Thoracic aorta (tissue), 2 donors: ENCODE measurements at places on chromosomes 5 and 9.

GRCh38 chr5:122312591-122313406, 762 bp downstream of the SNCAIP start:
- peak overlapping the region; percentile 59 for H3K27ac ChIP-seq
- no peaks in the 10 kb centered on the region for H3K36me3 ChIP-seq
- no peaks in the 10 kb centered on the region for H3K27me3 ChIP-seq
- no peak for DNase-seq

DNA sequence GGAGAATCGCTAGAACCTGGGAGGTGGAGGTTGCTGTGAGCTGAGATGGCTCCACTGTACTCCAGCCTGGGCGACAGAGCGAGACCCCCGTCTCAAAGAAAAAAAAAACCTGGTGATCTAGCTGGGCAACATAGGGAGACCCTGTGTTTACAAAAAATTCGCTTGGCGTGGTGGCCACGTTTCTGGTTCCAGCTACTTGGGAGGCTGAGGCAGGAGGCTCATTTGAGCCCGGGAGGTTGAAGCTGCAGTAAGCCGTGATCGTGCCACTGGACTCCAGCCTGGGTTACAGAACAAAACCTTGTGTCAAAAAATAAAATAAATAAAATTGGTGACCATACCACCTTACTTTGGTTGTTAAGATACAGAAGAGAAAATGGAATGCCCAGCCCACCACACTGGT, 1.8 kb upstream of the HNRNPAB start:
- H3K27me3 ChIP-seq, result no peaks in the 10 kb centered on the region
- H3K4me3 ChIP-seq, result no peak overlapping the region
- peaks cover 10% of the 10 kb centered on the region for H3K4me1 ChIP-seq
- no peaks in the 10 kb centered on the region for H3K36me3 ChIP-seq
- no peak overlapping the region for H3K27ac ChIP-seq
- DNase-seq, result no peak

DNA sequence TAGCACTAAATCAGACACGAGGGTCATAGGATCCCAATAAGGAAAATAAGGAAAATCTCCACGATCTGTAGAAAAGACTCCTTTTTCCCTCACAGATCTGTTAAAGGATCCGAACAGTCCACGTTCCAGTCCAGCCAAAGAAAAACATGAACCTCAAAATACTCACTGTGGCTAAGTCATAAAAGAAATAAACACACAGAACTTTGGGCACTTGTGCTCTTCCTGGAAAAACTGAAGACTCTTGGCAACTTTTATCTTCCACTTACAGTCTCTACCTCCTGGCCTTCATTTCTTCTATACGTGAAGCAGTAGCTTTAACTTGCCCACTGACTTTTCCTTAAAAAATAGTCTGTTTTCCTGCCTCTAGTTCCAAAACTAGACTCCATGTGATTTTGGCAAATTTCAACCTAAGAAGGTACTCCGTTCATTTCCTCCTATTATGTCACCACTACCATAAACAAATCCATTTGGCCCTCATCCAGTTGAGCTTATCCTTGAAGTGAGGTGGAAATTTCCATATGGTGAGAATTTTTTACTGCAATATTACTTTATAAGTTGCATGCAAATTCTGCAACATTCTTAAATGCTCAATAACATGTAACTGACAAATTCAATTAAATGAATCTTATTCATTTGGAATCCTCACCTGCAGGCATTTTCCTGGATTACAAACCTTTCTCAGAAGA, 5.3 kb upstream of the LHFPL2 start:
- H3K4me3 ChIP-seq, result no peak overlapping the region
- peak overlapping the region; percentile 56 for H3K27ac ChIP-seq
- no peaks in the 10 kb centered on the region for H3K27me3 ChIP-seq
- no peak for DNase-seq
- H3K4me1 ChIP-seq, result peaks cover 18% of the 10 kb centered on the region
- H3K36me3 ChIP-seq, result no peaks in the 10 kb centered on the region

- DNase-seq, result no peak
- H3K4me3 ChIP-seq, result peak overlapping the region; percentile 73
- H3K36me3 ChIP-seq, result no peaks in the 10 kb centered on the region
- H3K4me1 ChIP-seq, result peaks cover 21% of the 10 kb centered on the region
Measured at GRCh38 chr5:88675168-88675707, 207.7 kb downstream of the MEF2C start.

- H3K27ac ChIP-seq, result no peak overlapping the region
- H3K4me1 ChIP-seq, result no peaks in the 10 kb centered on the region
- DNase-seq, result no peak
- no peaks in the 10 kb centered on the region for H3K36me3 ChIP-seq
- no peak overlapping the region for H3K4me3 ChIP-seq
Measured at GRCh38 chr5:94066437-94067207, 325.2 kb upstream of the POU5F2 start.
